ENCODE measurements at places on chromosomes 6 and 20.

DNA sequence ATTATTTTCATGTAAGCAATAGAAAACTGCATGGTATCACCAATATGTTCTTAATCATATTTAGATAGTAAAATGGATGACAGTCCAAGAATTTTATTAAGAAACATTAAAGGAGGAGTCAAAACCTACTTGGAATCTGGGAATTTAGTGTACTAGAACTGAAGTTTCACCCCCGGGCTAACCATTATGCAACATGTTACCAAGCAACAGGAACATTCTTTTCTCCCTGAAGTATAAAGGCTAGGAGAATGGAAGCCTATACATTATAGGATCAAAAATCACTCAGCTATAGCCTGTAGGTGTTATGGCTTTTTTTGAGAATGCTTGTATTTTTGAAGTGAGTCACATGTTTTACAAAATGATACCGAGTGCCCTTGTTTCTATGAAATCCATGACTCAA lies 538.3 kb downstream of the GRIK2 start:
- DNase-seq, result no peak

- no peak for DNase-seq
These were observed 12.0 kb downstream of the AGPAT4 start for GRCh38 chr6:161261816-161262215.

GRCh38 chr6:144140867-144141266 lies 9.4 kb upstream of the STX11 start:
- DNase-seq, result no peak

GRCh38 chr6:146560607-146561006 lies 17.0 kb downstream of the RAB32 start:
- DNase-seq, result no peak

DNA sequence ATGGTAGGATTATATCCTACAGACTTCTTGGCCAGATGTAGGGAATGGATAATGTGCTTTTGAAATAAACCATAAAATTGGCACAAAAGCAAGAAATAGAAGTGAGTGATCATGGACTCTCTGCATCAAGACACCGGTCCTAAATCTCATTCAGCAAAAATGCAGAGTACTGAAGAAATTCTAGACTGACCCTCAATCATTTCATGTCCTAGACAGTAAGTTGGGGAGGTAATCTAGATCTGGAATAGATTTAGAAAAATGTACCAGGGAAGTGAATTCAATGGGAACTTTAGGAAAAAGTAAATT lies 69.7 kb upstream of the ADTRP start:
- no peak for DNase-seq

DNA sequence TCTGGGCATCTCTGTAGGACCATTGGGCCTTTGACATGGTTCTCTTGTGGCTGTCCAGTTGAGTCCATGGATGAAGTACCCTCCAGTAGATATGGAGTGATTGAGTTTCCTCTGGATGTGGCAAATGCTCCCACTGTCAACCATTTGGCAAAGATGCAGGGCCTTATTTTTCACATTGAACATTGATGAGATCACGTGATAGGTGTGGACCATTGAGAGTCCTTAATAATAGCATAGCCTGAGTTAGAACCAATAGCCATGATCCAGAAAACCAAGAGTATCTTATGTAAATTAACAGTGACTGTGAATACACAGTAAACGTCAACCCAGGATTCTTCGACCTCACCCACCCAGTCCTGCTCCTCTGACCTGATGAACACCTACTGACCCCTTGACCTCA lies 3.0 kb upstream of the PERP start:
- DNase-seq, result no peak

DNA sequence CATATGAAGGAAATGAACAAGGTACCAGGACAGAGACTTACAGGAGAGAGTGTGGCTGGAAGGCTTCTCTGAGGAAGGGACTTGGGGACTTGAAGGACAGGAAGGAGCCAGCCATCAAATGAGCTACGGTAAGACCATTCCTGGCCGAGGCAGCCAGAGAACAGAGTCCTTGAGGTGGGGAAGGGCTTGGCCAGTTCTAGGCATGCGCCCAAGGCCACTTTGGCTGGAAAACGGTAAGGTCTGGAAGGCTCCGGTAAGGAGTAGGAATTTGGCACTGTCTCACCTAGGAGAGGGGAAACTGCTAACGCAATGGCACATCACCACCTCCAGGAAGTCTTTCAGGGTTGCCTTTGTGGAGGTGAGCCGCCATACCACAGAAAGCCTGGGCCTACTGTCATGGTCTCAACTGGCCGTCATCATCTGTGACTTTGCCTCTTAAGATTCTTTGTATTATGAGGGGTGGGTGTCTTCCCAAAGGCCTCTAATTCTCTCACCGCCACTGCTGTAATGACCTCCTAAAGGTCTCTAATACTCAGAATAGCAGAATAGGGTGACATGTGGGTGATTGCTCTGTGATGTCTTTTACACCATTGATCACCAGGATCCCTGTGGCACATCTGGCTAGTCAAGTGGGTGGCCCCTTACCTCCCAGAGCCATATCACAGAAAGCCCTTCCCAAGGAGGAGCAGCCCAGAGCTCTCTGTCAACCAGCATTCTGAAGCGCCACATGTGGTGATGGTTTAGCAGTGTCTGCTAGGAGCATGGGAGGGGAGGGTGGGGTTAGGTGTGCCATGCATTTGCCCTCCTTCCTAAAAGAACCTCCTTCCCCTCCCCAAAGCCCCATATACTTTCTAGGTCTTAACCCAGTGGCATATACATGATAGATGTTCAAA lies 17.7 kb upstream of the STX16 start:
- peak; percentile 38 for DNase-seq

- no peak for DNase-seq
These were observed 8.9 kb downstream of the SLC22A2 start for GRCh38 chr6:160249671-160250070.

- DNase-seq, result peak; percentile 83
These were observed 481 bp downstream of the SERPINB6 start for GRCh38 chr6:2970753-2971419.

- DNase-seq, result no peak
These were observed 44.0 kb upstream of the SLC22A16 start for GRCh38 chr6:110520209-110520965.

DNA sequence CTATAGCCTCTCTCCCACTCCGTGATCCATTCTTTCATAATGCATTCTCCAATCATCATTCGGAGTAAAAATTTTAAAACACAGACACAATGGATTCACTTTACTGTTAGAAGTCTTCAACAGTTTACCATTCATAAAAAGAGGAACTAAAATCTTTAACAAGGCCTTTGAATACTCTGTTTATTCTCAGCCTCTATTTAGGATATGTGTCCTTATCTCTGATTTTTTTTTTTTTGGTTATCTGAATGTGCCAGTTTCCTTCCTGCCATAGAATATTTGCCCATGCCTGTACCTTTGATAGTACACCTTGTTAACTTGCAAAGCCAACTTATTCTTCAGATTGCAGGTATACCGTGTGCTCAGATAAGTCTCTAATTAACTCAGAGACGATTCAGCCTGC lies 11.1 kb downstream of the CRISP1 start:
- DNase-seq, result no peak

DNA sequence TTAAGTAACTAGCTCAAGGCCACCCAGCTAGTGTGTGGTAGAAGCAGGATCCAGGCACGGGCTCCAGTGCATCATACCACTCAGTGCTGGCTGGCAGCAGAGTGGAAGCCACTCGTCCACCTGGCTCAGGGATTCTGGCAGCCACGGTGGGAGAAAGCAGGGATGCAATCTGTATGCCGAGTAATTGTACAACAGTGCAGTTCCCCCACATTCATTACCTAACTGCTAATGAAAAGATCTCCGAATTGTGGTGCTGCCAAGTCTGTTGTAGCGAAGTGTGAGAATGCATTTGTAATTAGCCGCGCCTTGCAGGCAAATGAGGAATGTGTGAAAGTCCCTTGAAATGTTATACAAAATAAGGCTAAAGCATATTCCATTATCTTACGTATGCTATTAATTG lies 29.0 kb downstream of the KCNG1 start:
- DNase-seq, result no peak

DNA sequence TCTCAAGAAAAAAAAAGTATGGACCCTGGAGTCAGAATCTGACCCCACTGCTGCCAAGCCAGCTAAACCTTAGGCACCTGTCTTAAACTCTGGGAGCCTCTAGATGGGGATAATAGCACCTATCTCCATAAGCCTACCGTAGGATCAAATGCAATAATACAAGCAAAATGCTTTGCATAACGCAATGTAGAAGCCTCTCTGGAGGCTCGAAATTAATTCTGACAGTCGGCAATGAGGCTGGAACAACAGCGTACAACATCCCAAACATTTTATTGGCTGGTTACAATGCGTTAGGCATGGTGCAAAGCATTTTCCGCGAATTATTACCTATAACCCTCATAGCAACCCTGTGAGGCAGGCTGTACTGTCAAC lies 521 bp downstream of the CDK5RAP1 start:
- no peak for DNase-seq

DNA sequence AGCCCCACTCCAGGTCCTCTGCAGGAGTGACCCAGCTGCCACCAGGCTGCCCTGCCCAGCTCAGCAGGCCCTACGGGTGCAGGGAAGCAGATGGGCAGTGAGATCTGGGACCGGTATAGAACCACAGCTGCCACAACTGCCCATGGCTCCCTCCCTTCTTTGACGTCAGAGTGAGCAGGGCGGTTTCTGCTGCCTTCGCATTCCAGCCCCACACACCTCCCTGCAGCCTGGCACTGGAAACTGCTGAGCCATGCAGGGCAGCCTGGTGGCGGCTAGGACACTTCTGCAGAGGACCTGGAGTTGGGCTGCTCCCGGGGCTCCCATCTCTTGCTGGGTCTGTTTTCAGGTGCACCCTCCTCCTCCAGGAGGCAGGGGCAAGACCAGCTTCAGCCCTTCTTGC lies 101.6 kb upstream of the CD93 start:
- no peak for DNase-seq
